ENCODE measurements at places on chromosomes 3 and 15.

- no peak for DNase-seq
Measured at GRCh38 chr15:74128785-74129585, 1.4 kb upstream of the ISLR2 start.

GRCh38 chr3:71902258-71903111 lies 117.5 kb upstream of the PROK2 start:
- DNase-seq = no peak

DNA sequence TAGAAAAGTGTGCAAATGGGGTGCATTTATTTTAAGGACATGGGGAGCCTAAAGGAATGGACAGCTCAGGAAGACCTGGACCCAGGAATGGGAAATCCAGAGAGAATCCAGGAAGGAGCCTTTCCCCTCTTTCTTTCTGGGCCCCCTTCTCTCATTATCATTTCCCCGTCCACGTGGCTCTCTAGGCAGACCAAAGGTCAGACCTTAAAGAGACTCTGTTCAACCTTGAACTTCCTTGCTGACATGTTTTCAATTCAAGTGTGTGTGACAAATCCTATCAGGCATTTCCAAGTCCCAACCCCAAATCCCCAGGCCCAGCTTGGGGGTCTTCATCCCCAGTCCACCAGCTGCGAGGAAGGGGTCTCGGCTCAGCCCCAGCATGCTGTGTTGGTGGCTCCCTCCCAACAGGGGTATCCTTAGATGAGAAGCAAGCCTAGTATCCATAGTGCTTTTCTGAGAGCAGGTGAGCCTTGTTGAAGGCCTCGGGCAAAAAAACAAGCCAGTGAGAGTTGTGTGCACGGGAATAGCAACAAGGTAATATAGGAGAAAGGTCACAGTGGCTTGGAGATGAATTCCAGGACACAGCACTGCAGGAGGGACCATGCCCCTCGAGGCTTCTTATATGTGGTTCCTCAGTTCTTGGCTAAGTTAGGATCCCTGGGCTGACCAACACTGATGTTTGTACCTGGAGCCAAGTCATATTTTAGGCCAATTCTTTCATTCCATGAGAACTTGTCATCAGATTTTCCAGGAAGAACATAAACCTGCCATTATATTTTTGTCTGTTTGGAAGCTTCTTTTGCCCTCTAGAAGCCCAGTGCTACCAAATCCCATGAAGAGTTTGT lies 130.0 kb downstream of the ASB7 start:
- DNase-seq = no peak

DNA sequence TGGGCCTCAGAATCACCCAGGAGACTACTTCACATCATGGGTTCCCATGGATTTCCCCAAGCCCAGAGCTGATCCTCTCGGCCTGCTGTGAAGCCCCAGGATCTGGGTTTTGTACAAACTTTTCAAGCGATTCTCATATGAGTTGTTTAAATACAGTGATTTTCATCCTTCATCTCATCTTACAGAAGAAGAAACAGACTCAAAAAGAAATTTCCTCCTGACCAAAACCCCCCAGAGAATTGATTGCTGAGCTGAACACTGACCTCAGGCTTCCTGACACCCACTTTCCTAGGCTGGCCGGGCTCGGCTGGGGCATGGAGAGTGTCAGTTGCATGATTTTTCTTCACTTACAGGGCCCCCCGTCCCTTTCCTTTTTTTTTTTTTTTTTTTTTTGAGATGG lies 60.3 kb downstream of the BDH1 start:
- DNase-seq = no peak

GRCh38 chr3:152200476-152201420 lies 68.0 kb upstream of the MBNL1 start:
- no peak for DNase-seq

DNA sequence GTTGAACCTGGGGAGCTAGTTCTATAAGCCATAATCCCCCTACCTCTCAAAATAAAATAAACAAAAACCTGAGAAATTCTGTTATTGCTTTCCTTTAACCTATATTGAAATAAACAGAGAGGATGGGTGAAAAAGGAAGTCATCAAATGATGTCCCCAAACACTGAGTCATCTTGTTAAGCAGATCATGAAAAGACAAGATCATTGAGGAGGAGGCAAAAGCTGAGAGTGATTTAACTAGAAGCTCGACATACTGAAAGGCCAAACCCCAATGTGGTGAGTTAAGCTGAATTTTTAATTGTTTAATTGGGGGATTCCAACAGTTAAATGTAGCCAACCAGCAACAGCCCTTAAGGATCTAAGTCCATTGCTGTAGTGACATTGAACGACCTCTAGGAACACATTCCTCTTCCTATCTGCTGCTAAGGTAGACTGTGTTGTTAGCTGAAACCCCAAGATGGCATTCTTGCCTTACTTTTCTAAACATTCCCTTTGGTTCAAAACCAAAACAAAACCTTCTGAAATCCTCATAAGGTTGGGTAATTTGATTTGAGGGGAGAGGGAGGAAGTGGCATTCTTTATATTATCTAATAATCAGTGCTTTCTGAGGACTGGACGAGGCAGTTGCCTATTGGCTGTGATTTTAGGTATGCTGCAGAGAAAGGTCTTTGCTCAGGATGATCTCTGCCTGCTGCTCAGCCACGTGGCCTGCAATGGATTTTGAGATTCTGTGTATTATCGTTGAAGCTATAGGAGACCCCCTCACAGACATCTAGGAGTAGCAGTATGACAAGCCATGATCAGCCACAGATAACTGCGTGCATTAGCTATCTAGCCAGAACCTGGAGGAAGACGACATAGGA lies 62.7 kb upstream of the BNIP2 start:
- DNase-seq = no peak
